ENCODE measurements at places on chromosomes 1 and 21.

GRCh38 chr1:204080163-204080903 lies 7.4 kb downstream of the SOX13 start:
- peak; percentile 80 for DNase-seq

GRCh38 chr1:26190373-26190987 lies at the start of gene CATSPER4:
Gene CATSPER4 (plus strand): TSS chr1:26190602. CDS start chr1:26190628, 26 bp downstream.
- DNase-seq, result peak; percentile 40

GRCh38 chr1:34984435-34984792 lies 733 bp downstream of the TMEM35B start:
- no peak for DNase-seq

DNA sequence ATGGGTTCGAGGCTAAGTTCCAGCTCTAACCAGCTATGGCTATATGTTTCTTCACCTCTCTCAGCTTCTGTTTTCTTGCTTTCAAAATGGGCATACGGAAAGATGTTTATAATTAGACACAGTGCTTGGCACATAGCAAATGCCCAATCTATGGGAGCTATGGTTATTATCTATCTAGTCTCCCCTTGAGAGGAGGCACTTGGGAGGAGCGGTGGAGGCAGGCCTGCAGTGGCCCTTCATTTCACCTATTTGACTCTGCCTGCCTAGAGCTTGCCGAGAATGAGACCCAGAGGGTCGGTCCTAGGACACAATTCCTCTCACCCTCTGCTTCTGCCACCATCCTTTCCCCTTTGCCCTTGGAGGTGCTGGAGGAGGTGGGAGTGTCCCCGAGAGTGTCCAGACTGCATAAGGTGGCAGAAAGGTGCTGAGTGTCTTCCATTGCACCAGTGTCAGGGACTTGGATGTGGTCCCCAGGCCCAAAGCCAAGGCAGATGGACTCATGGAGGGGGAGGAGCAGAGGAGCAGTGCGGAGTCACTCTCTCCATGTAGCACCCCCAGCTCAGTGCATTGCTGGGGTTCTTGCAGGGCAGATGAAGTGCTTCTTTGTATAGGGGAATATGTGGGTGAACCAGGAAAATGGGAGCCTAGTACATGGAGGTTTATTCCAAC lies 9.0 kb downstream of the LGR6 start:
- no peak for DNase-seq

GRCh38 chr1:10738061-10739058 lies 58.1 kb downstream of the CASZ1 start:
- no peak for DNase-seq

- DNase-seq, result no peak
These were observed 688.9 kb downstream of the USP25 start for GRCh38 chr21:16418642-16419041.

- DNase-seq, result peak; percentile 73
These were observed 8.4 kb downstream of the MX2 start for GRCh38 chr21:41369920-41370839.

GRCh38 chr1:231240531-231240882 lies 505 bp upstream of the GNPAT start:
- DNase-seq, result peak; percentile 11

GRCh38 chr1:191714845-191715244 lies 443.4 kb upstream of the RGS18 start:
- DNase-seq, result no peak

GRCh38 chr1:238562341-238562740 lies 671.6 kb upstream of the ZP4 start:
- peak; percentile 49 for DNase-seq

DNA sequence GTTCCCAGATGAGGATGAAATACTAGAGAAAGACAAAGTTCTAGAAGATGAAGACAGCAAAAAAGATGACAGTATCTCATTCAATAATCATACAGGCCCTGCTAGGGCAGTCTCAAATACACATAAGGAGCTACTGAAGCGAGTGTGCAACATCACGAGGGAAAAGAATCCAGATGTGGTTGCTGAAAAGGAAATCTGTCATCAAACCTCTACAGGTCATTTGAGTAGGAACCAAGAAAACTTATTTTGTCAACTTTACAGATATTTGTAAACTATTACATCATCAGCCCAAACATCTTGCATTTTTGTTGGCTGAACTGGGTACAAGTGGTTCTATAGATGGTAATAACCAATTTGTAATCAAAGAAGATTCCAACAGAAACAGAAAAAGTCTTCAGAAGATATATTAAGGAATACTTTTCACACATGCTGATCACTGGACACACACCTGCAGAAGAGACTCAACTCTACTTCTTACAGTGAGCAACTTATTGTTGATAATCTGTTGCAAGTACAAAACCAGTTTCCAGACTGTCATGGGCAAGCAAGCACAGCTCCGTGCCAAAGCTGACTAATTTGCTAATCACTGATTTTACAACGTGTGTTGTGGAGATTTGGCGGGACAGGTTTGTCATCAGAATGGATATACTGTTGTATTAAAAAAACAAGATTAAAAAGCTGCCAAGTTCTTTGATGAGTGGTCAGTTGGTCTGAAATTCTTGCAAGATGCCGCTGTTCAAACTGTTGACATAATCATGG lies 42.1 kb downstream of the TRIM33 start:
- no peak for DNase-seq

DNA sequence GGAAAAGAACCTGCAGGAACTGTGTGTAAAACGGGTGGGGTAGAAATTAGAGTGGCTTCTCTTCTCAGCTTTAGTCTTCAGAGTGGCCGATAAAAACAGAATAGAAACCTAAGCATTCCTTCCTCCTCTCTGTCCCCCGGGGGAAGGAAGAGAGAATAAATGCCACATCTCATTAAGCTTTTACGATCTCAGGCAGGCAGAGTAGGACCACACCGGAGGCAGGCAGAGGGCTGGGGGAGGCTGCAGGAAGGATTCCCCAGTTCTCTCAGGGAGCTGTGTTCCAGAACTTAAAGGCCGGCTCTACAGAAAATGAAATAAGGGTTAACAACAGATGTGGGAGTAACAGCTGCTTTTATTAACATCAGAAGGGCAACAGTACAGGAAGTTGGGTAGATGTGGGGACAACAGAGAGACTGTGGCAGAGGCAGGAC lies 24.5 kb upstream of the MEF2D start:
- no peak for DNase-seq

DNA sequence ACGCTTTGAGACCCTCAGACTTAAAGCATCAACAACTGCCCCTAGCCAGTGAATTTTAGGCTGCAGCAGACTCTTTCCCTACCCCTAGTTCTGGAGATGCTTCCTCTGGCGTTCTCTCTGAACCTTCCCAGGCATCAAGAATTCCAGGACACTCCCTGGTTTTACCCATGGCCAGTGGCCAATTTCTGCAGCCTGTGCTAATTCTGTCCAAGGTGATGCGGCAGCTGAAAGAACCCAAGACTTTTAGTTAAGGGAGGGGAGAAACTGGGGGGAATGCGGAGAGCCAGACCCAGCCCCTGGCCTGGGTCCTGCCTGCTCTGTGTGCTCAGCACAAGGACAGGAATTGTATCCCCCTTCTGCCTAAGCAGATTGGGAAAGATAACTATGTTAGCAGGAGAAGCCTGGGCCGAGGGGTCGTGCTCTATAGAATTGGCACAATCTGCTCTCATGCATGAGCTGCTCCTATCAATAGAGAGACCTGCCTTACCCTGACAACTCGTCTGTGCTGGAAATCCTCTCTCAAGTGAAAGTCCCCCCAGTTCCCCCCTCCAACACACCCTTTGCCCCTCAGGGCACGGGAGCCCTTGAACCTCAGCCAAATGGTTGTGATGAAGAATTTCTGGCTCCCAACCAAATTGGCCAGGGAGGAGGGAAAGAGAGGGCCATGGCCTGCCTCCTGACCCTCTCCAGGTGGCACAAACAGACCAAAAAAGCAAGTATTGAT lies 5.4 kb upstream of the GJA8 start:
- no peak for DNase-seq

- DNase-seq, result no peak
These were observed 10.8 kb downstream of the AGT start for GRCh38 chr1:230702934-230703678.

DNA sequence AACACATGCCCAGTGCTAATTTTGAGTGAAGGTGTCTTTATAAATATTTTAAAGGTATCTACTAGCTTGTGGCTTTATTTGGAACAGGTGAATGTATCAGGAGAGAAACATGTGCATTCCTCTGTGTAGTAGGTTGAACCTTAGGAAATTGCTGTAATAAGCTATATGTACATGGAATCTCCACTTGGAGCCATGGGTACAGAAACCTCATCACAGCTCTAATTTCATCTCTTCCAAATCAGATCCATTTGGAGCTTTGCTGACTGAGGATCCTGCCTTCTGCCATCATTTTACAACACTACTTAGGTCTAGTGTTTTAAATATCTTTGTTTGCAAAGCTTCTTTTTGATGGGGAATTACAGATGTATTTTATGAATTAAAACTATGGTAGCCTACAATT lies 2.1 kb downstream of the KCNK2 start:
- no peak for DNase-seq

DNA sequence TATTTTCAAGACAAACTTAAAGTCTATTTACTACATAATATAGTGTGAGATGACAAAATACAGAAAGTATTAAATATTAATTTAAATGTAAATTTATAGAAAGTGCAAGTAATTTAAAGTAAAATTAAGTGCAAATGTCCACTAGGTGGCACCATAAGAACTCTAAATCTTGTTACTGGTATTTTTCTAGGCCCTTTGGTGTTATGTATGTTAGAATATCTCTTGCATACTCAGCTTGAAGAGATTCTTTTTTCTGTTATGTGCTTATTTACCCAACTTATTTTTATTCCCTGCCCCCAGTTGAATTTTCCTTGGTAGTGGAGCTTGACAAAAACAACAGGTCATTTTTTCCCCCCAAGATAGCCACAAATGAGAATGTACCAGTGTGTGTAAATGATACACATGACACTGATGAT lies 71.5 kb downstream of the RPS6KC1 start:
- peak; percentile 37 for DNase-seq

- DNase-seq, result peak; percentile 80
These were observed 96.4 kb upstream of the RAB3GAP2 start for GRCh38 chr1:220368352-220369265.

GRCh38 chr1:22920026-22920733 lies 52.5 kb downstream of the LACTBL1 start:
- DNase-seq, result no peak

DNA sequence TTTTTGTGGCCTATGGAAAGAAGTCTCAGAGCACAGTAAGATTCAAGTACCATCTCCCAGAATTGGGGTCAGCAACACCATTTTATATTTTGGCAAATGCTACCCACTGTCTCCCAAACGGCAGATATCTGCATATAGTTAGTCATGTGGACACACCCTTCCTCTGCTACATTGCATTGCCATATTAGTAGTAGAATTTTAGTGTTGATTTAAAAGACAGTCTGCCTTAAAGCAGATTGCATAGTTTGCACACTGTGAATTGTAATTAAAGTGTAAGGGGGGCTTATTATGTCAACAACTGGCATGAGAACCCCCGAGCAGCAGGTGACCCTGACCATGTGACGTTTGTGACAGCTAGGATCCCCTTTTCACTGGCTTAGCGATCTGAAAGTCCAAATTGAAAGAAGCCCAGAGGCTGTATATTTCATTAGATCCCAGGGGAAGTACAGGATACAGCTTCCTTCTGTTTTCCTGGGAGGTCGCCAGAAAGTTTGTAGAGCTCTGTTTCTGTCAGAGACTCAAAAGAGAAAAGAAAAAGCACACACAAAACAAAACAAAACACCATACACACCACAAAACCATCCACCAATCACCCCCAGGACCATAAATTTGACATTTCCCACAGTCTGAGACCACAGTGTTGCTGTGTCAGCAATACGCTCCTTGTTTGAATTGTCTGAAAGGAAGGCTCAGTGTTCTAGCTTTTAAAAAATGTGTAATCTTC lies 172.4 kb downstream of the NFIA start:
- peak; percentile 1 for DNase-seq
